ENCODE measurements at places on chromosomes 4 and X.

DNA sequence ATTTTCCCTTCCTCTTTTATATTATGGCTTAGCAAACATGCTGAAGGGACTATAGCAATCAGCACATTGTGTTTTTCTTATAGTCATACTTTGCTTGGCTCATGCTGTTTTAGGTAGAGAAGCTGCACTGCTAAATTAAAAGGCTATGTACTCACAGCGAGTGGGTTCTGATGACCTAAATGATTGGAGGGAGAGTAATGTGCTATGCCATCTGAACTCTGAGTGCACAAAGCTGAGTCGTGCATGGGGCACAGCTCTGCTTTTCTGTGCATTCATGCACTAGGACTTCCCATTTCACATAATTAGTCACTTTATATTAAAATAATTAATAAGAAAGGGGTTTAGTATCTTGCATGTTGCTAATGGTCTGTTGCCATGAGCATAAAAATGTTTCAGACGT, 132.7 kb upstream of the ADGRL3 start:
- DNase-seq, result no peak

DNA sequence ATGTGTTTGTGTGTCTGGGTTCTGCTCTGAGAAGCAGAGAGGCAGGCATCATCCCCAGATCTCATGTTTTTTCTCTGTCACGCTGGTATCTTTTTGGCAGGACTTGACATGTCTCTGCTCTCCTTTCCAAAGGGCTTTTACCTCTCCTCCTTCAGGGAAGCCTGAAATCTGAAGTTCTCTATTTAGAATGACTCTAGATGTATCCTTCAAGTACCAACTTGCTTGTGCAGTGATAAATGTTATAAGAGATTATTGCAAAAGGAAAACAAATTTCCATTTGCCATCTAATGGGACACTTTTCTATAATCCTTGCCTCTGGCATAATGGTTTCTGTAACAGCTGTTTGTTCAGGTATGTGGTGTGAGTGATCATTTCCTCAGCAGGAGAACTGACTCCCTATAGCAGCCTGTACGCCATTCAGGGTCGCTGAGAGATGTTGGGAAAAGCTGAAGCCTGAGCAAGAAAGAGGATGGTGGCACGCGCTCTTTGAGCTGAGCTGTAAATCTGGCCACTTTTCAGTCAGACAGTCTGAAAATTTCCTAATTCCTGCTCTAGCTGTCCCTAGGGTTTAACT, 72.5 kb downstream of the CNGA2 start:
- no peak for DNase-seq

- DNase-seq, result no peak
Observed at GRCh38 chr4:33116871-33117270, 2396.7 kb downstream of the PCDH7 start.

DNA sequence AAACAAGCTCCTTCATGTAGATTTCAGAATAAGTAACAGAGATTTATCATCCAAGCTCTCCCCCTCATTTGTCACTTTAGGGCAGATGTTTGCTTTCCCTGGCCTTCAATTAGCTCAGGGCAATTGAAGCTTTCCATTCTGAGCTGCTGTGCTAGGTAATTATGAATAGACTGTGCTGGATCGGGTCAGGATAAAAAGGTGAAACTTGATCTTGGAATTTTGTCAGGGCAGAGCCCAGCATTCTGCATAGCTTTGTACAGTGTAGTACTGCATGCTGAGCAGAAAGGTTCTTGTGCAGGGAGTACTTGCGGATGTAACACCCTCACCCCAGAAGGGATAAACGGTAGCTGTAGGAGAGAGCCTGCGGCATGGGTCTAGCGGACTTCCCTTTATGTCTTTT, 64.0 kb upstream of the CLDN34 start:
- no peak for DNase-seq

DNA sequence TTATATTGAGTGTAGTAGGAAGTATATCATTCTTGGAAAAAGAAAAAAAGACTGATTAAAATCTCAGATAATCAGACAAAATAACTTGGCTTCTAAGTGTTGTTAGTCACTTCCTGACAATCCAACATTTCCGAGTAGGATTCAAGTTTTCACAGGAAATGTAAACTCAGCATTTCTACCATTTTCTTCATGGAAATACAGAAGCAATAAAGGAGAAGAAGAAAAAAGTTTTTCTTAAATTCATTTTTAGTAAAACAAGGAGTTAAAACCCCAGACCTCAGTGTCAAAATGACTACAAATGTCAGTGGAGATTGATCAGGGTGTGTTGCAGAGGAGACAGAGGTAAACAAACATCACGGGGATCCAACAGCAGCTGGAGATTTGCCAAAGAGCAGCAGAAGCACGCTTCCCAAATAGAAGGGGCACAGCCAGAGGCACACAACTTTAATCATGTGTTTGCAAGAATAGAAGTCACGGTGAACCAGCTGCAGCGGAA, 129.3 kb upstream of the FAM9B start:
- DNase-seq, result no peak

GRCh38 chr4:97924341-97924958, 218.8 kb downstream of the STPG2 start:
- DNase-seq, result no peak

DNA sequence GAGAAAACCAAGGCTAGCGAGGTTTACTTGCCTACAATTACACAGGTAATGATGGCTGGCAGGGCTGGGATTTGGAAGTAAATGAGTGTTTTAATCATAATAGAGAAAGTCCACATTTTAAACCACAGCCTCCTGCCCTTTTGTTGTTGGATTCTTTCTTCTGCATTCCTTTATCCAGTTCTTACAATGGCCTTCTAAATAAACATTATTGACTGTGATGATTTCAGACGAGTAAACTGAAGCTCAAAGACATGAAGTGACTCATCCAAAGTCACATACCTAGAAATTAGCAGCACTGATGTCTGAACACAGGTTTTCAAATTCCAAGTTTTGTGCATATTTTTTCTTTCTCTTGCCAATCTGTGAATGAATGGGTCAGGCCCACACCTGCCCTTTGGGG, 51.2 kb upstream of the C1QTNF7 start:
- no peak for DNase-seq

GRCh38 chrX:3440981-3441380, 94.5 kb upstream of the MXRA5 start:
- no peak for DNase-seq

GRCh38 chr4:47798165-47798564, 39.7 kb downstream of the CORIN start:
- no peak for DNase-seq

DNA sequence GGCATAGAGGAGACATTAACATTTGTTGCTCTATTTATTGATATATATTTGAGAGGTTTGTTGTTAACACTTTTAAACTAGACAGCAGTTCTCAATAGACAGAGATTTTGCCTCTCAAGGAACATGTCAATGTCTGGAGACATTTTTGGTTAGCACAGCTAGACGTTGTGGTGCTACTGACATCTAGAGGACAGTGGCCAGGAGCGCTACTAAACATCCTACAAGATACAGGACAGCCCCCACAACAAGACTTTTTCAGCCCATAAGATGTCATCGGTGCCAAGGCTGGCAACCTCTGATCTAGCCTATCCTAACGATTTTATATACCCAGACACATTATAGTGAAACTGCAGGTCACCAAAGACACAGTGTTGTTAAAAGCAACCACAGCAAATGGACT, 18.4 kb upstream of the CTSO start:
- no peak for DNase-seq

DNA sequence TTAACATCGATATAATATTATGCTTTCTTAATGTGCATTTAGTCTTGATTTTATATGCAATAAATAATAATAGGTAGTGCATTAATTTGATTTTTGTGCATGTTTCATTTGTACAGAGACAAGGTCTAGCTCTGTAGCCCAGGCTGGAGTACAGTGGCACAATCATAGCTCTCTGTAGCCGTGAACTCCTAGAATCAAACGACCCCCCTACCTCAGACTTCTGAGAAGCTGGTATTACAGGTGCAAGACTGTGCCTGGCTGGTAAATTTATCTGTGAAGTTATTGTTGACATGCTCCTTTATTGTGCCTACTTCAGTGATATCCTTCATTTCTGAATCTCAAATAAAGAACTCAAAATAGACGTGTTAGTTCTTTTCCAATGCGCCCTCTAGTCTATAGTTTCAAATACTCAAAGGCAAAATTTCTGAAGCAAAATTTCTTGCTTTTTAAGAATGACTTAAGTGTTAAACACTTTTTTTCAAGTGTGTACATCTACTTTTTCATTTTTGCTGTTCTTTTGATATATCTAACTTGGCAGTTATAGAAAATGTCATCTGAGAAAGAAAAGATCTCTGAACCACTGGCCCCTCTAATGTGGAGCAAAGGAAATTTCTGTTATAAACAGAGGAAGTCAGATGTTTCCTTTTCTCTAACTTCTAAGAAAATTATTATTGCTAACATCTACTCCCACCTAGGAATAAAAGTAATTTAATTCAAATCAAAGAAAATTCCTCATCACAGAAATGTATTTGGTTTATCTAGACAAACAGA, 28.3 kb upstream of the GUCY1A1 start:
- DNase-seq, result no peak

DNA sequence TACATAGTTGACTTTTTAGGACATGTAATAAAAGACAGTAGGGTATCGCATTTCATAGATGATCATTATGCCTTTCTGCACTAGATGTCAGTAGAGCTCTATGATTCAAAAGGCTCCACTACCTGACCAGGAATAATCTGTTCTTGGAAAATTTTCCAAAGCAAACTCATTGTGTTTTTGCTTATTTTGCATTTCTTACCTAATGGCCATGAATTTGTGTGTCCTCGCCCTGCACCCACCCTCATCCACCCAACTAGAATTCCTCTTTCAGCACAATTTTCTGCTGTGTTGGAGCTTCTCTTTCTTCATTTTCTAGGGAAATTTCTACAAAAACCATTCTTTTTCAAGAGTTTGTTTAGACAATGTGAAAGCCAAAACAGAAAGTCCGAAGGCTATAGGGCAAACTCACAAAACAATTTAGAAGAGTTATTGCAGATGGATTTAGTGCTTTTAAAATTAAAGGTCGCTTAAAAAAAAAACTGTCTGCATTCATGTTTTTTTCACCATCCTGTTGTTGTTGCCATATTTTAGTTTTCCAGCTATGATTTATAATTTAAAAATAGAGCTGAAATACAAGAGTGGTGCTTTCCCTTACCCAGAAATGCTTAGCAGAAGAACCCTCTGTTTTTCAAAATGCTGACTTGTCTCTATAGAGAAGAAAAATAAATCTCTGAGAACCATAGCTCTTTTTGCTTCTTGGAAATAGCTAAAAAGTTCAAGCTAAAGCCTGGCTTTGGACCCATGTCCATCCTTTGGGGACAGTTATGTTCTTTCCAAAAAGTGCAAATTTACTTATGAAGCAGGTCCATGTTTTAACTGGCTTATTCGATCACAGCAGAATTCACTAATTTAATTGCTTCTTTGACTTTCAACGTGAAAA, 183.7 kb downstream of the SPATA18 start:
- no peak for DNase-seq

DNA sequence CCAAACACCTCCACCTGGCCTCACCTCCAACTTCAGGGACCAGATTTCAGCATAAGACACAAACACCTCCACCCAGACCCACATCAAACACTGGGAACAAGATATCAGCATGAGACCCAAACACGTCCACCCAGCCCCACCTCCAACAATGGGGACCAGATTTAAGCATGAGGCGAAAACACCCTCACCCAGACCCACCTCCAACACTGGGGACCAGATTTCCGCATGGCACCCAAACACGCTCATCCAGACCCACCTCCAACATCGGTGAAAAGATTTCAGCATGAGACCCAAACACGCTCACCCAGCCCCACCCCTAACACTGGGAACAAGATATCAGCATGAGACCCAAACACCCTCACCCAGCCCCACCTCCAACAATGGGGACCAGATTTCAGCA, 210.0 kb downstream of the ASMT start:
- DNase-seq, result no peak

DNA sequence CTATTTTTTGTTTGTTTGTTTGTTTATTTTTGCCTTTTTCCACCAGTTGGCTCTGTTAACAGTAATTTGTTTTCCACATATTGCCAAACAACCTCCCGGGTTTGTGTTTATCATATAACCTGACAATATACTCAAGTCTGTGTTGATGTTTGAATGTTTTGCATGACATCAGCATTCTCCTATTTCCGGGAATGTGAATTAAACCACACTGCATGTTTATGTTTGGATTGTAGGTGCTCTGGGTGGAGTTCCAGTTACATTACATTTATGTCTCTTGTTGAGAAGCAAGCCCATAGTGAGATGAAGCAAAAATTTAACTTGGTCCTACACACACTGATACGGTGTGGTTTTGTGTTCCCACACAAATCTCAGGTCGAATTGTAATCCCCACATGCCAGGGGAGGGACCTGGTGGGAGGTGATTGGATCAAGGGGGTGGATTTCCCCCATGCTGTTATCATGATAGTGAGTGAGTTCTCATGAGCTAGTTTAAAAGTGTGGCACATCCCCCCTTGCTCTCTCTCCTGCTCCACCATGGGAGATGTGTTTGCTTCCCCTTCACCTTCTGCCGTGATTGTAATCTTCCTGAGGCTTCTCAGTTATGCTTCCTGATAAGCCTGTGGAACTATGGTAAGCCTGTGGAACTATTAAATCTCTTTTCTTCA, 54.4 kb upstream of the CLNK start:
- no peak for DNase-seq

DNA sequence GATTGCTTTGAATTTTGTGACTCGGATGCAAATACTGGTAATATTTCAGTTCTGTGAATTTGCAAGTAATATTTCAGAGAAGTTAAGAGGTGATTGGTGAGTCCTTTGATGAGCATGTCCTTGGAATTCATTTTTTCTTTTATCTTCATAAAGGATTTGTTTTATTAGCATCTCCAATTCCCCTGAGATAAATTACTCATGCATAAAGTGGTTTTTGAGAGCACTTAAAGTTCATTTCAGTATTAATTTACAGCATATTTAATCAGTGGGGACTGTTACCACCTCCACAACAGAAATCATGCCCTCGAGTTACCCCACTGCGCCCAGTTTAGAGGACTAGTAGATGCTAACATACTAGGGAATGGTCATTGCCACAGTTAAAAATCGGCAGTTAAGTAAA, 65.0 kb downstream of the ZFX start:
- no peak for DNase-seq

DNA sequence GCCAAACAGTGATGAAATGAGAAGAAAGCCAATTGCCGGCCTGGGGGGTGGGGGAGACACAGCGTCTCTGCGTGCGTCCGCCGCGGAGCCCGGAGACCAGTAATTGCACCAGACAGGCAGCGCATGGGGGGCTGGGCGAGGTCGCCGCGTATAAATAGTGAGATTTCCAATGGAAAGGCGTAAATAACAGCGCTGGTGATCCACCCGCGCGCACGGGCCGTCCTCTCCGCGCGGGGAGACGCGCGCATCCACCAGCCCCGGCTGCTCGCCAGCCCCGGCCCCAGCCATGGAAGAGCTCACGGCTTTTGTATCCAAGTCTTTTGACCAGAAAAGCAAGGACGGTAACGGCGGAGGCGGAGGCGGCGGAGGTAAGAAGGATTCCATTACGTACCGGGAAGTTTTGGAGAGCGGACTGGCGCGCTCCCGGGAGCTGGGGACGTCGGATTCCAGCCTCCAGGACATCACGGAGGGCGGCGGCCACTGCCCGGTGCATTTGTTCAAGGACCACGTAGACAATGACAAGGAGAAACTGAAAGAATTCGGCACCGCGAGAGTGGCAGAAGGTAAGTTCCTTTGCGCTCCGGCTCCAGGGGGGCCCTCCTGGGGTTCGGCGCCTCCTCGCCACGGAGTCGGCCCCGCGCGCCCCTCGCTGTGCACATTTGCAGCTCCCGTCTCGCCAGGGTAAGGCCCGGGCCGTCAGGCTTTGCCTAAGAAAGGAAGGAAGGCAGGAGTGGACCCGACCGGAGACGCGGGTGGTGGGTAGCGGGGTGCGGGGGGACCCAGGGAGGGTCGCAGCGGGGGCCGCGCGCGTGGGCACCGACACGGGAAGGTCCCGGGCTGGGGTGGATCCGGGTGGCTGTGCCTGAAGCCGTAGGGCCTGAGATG, at the start of gene SHOX:
SHOX (plus strand) TSS at position 180 of the 885 bp plus-strand sequence; CDS start at position 287, 107 bp downstream.
- DNase-seq, result no peak

GRCh38 chr4:79516114-79516513, 108.1 kb upstream of the GK2 start:
- DNase-seq, result no peak

Data from thoracic aorta (tissue), 2 donors.